ENCODE measurements at places on chromosomes 11 and 22. TPM values are rescaled to one million over a fixed set of nuclear protein-coding genes. Genes with fewer than 3 reads are reported as not detected.

- DNase-seq: no peak
Measured at GRCh38 chr11:27296497-27296896, 66.5 kb downstream of the CCDC34 start.

DNA sequence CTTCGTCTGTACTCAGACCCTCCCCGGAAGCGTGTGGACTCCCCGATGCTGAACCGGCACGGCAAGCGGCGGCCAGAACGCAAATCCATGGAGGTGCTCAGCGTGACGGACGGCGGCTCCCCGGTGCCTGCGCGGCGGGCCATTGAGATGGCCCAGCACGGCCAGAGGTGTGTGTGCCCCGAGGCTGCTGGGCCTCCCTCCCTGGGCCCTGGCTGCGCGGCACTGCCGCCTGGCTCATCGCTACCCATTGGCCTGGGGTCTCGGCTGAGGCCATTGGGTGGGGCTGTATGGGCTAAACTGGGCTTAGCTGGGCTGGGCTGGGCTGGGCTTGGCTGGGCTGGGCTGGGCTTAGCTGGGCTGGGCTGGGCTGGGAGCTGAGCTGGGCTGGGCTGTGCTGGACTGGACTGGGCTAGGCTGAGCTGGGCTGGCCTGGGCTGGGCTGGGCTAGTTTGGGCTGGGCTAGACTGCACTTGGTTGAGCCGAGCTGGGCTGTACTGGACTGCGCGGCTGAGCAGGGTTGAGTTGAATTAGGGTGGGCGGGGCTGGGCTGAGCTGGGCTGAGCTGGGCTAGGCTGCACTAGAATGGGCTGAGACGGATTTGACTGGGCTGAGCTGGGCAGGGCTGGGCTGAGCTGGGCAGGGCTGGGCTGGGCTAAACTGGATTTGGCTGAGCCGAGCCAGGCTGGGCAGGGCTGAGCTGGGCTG is 40.7 kb downstream of the MOB2 start:
- no peak for DNase-seq

- DNase-seq: no peak
Measured at GRCh38 chr11:19445771-19446170, 205.0 kb upstream of the E2F8 start.

Gene MISFA
- 5.4 TPM for polyA plus RNA-seq

GRCh38 chr22:44020981-44021380 is 3.1 kb upstream of the PARVB start:
- DNase-seq: no peak

DNA sequence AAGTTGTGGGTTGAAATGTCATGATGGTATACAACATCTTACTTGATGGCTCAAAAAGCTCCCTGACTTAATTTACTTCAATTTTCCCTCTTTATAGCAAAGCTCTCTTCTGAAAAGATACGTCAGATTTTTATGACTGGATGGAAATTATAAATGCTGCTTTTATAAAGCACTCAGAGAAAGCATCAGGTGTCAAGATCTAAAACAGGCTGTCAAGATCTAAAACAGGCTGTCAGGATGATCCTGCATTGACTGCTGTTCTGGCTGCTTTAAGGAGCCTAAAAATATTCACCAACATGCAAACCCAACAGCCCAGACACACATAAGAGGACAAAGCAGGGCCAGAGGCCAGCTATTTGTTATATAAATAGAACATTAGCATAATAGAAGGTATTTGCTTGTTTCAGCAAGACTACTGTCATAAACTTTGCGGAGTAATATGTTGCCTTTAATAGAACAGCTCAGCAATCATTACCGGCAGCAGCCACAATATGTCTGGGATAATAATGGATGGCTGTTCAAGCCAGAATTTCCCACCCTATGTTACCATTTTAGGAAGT is 77.3 kb upstream of the ANO5 start:
- no peak for DNase-seq

Gene MUC2
- 0.66 TPM for polyA plus RNA-seq

GRCh38 chr11:9015677-9016076 is 11.9 kb upstream of the NRIP3 start:
- DNase-seq: peak; percentile 41

Gene HTR3A
- 0.17 TPM for polyA plus RNA-seq

DNA sequence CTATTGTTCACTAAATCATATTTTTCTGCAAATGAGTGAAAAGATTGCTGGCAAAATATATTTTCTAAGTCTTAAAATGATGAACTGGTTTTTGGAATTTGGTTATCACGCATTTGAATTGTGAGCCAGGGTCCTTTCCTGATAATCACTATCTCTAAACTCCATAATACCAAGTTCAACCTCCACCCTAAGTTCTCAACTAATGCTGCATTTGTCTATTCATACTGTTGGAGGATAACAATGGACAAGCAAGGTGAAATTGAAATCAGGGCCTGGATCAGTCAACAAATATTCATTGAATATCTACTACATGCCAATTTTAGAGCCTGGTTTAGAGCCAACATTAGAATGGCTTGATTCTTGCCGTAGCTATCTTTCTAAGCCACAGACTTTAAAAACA is 4.7 kb upstream of the PCF11 start:
- no peak for DNase-seq
